ENCODE measurements at places on chromosomes 1 and 21. TPM values are rescaled to one million over a fixed set of nuclear protein-coding genes. Genes with fewer than 3 reads are reported as not detected.

GRCh38 chr1:166390366-166391033 lies 223.7 kb upstream of the FAM78B start:
- DNase-seq: no peak

DNA sequence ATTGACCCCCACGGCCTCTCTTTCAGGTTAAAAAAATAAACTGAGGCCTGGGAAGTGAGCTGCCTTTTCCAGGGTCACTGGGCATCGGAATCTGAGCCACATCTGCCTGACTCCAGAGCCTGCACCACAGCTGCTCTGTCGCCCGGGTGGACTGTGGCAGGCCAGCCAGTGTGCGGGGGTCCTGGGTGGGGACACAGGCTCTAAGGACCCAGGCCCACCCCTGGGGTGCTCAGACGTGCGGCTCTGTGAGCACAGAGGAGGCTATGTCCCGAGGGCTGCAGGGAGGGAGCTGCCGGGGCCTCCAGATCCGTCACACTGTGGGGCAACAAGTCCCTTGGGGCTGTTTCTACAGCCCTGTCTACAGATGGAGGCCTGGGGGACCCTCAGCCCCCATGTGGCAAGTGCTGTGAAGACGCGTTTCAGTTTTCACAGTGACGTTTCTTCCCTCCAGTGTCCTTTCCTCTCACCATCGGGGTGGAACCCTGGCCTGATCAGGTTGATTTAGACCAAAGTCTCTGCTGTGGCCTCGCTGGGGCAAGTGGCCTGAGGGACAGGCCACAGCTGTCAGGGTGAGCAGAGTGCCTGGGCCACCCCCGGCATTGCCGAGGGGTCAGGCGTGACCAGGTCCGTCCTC lies 39.2 kb upstream of the ACTRT2 start:
- no peak for DNase-seq

DNA sequence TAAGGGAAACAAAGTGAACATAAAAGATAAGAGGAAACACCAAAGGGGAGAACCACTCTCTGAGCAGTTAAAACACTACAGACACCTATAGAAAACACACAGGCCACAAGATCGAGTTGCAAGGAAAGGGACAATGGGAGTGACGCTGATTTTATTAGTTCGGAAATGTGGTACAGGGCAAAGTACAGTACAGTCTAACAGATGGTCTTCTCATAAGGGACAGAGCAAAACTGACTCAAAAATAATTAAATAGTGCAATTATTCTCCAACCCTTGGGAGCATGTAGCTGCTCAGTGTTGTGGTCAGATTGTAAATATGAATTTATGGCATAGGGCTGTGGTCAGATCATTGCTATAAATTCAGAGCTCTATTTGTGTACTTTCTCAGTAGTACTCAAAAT lies 352.0 kb downstream of the USH2A start:
- DNase-seq: no peak

GRCh38 chr21:34192646-34193285 lies 119.4 kb downstream of the MRPS6 start:
- DNase-seq: no peak

- peak; percentile 74 for DNase-seq
These were observed 19.4 kb upstream of the KIF21B start for GRCh38 chr1:201042779-201043461.

DNA sequence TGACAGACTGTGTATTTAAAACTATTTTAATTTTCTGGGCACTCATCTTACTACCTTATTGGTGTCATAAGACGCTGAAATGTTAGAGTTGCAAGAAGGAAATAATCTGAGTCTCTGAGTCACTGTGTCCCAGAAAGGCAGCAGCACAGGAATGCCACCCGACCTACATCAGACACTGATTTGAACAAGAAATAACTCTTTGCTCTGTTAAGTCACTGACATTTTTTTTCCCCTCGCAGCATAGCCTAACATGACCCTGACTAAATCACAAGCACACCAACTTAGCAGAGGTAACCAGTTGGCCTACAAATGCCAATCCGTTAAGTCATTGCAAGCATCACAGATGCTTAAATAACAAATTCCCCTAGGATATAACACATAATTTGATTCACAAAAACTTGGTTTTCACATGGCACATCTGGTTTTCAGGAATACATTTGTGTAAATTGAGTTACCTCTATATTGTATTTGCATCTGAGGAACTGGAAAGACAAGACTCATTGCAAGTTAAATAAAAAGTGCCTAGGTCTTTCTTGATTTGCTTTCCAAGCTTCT lies 349.1 kb downstream of the SEC16B start:
- no peak for DNase-seq

- no peak for DNase-seq
These were observed 21.5 kb downstream of the NDUFS5 start for GRCh38 chr1:39047374-39048229.

DNA sequence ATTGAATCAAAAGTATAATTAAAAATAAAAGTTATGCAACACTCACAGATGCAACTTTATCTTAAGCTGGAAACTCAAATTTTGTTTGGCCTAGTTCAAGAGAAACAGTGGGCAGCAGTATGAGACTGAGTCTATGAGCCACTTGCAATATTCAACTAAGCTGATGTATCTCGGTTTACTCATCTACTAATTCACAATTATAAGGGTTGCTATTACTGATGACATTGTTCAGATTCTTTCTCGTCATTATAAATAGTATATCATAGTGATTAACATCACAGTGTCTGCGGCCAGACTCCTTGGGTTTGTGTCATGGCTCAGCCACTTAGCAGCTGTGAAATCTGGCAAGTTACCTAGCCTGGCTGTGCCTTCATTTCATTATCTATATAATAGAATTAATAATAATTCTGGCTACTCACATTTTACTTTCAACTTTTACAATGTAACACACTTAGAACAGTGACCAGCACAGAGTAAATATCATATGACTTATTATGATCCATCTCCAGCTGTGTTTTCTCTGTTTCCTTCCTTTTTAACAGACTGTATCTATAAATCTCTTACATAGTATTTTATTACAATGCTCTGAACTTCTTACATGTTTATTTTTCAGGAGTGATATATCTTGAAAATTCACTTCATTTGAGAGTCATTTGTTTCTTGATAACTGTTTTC lies 194.3 kb upstream of the RGS18 start:
- DNase-seq: no peak

- DNase-seq: no peak
These were observed 85.2 kb downstream of the GPR88 start for GRCh38 chr1:100622966-100623762.

- peak; percentile 91 for DNase-seq
These were observed 102.8 kb downstream of the RHOU start for GRCh38 chr1:228837817-228838716.

DNA sequence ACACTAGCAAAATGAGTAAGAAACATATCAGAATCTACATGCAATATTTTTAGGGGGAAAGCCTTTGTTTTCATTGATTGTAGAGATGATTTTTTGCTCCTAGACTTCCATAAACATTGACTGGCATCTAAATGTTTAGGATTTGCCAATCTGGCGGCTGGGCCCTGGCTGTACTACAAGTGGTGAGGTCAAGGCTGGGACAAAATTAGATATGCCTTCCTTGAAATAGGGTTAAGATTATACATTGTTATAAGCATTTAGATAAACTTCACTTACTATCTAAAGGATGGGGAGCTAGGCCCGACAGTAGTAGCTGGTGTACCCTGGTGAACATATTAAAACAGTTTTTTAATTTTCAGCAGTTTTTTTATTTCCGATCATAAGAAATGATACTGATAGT lies 5.2 kb downstream of the NFIA start:
- peak; percentile 47 for DNase-seq

DNA sequence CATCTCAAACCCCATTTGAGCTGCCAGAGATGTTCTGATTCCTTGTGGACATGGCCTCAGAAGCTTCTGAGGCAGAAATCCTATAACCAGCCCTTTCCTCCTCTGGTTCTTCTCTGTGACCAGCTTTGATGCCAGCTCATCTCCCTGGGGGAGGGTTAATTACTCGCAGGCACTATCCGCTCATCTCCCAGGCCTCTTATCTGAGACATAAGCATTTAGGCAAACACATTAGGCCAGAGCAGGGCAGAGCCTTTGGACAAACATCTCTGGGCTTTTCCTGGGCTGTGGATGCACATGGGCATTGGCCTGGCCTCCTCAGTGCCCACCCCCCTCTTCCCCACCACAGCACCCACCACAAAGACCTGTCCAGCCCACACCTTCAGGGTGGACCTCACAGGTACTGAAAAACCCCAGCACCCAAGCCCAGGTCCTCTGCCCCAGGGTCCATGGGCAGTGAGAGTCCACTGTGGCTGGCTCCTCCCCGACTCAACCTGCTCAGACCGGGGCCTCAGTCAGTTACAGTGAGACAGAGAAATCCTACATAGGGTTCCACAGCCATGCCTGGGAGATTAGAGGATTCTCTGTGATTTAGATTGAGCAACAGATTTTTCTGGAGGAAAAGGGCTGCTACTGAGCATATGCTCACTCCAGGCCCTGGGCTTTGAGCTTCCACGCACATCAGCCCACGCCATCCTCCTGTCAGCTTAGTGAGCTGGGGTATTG lies 26.9 kb downstream of the IGSF21 start:
- DNase-seq: no peak

DNA sequence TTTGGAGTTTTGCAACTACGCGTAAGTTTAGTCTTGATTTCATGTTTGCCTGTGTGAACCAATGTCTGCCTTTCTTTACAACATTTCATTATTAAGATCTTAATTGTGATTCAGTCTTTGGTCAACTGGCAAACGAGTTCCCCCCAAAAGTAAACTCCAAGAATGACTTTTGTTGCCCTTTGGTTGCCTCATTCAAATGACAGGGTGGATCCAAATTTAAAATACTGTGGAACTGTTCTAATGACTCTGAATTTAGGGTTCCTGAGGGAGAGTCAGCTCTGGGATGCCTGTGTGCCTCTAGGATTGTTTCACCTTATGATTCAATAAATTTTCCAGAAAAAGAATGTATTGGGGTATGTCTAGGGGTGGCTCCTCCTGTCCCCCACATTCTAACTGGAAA lies 105.3 kb downstream of the KCNN3 start:
- DNase-seq: no peak

GRCh38 chr1:26287033-26287711 lies 7.3 kb downstream of the SH3BGRL3 start:
- no peak for DNase-seq

GRCh38 chr21:19731251-19731650 lies 1267.0 kb upstream of the NCAM2 start:
- no peak for DNase-seq

DNA sequence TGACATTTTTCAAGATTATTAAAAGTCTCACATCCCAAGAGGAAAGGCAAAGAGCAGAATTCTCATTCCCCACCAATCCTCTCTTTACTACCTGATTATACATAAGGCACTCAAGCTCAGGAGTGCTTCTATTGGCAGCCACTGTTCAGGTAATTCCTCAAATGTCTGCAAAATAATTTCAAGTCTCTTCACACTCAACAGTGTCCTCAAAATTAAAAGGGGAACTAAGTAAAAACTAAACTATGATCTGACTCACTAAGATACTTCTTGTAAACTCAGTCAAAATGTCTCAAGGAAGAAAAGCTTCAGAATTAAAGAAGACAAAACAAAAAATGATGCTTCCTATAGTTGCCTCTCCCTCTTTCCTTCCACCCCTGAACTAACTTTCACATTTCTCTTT lies 135.6 kb downstream of the GPATCH2 start:
- no peak for DNase-seq

- peak; percentile 65 for DNase-seq
These were observed 44.2 kb upstream of the ECE1 start for GRCh38 chr1:21334214-21335087.

GRCh38 chr1:31714442-31715086 lies 10.7 kb upstream of the COL16A1 start:
- peak; percentile 35 for DNase-seq

DNA sequence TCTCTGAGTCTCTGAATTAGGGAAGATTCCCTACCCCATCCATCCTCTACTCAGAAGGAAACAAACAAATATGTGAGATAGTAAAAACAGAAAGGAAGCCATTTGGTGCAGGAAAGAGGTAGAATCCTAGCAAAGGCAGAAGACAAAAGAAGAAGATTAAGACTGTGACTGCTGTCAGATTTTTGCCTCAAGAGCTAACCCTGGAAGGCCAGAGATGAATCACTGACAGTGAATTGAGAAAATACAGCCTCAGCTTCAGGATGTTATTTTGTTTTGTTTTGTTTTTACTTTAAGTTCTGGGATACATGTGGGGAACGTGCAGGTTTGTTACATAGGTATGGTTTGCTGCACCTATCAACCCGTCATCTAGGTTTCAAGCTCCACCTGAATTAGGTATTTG lies 31.7 kb downstream of the DSTYK start:
- no peak for DNase-seq

DNA sequence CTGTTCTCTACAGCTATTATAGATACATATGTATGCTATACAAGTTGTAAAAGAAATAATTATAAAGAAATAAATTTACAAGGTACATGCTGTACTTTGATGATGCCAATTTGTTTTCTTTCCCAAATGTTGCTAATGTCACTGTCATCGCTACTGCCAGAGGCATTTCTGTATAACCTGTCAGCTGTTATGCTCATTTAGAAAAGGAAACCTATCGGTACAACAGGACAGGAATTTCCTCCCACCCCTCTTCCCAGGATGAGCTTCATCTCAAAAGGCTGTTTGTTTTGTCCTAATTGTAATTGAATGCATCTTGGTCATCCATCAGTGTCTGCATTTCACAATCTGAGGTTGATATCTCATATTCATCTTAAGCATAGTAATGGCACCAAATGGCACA lies 975.7 kb downstream of the TTLL7 start:
- DNase-seq: no peak

DNA sequence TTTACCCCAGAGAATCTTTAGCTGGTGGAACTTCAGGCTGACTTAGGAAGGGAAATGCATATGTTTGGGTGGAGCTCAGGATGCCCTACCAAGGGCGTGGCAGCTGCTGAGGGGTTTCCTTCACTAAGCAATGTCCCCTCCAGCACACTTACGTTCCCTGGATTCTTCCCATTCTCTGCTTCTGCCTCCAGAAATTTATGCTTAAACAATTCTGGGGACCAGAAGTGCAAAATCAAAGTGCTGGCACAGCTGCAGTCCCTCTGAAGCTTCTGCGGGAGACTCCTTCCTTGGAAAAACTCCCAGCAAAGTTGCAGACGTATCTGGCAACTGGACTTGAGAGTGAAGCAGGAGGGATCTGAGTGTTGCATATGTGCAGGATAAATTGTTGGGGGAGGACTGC lies 402.8 kb downstream of the PCP4 start:
- DNase-seq: no peak

The FCRL2 gene
- total RNA-seq: not detected

The PCBP3 gene
- total RNA-seq: 1.3 TPM

The RUNX3 gene
- total RNA-seq: not detected

The FOXO6 gene
- 1.0 TPM for total RNA-seq

The HSD3B1 gene
- total RNA-seq: not detected

The AUNIP gene
- total RNA-seq: not detected

The EXO1 gene
- not detected for total RNA-seq

The CSF3R gene
- total RNA-seq: not detected

The UBL4B gene
- total RNA-seq: not detected

The CNN3 gene
- total RNA-seq: 83.1 TPM

All from body of pancreas (tissue), 4 donors.